ENCODE measurements at places on chromosomes 3 and 15. TPM values are rescaled to one million over a fixed set of nuclear protein-coding genes. Genes with fewer than 3 reads are reported as not detected.

The RPL39L gene
- 3.5 TPM for total RNA-seq

The TMEM212 gene
- not detected for total RNA-seq

The MCCC1 gene
- 36.8 TPM for total RNA-seq

- DNase-seq: peak; percentile 79
- no peaks in the 10 kb centered on the region for H3K36me3 ChIP-seq
- no peaks in the 10 kb centered on the region for H3K27me3 ChIP-seq
- no peak overlapping the region for H3K4me3 ChIP-seq
- peak overlapping the region; percentile 1 for H3K27ac ChIP-seq
Measured at GRCh38 chr3:14902719-14903118, 44.7 kb upstream of the NR2C2 start.

- H3K27me3 ChIP-seq: no peaks in the 10 kb centered on the region
- DNase-seq: no peak
- H3K4me3 ChIP-seq: no peak overlapping the region
Measured at GRCh38 chr3:149609595-149609994, 48.2 kb downstream of the WWTR1 start.
